ENCODE measurements at places on chromosomes 4 and X.
A peak's percentile ranks its signal among the peaks of the same experiment; 100 is the strongest.

- no peak for DNase-seq
Observed at GRCh38 chr4:123262080-123262479, 134.5 kb upstream of the SPRY1 start.

- DNase-seq, result no peak
Observed at GRCh38 chrX:115174548-115174947, 14.7 kb upstream of the RBMXL3 start.

DNA sequence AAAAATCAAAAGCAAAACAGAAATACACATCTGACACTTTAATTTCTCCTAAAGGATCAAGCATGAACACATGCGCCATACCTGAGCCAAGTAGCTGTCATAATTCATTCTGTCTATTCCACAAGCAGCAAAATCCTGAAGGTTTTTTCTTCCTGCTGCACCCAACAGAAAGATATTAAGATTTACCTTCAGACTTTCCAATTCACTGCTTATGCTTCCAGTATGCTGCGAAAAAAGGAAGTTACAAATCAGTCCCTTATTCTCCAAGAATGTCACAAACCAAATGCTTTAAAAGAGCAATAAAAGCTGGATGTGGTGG, 29.2 kb upstream of the FGFBP2 start:
- no peak for DNase-seq

DNA sequence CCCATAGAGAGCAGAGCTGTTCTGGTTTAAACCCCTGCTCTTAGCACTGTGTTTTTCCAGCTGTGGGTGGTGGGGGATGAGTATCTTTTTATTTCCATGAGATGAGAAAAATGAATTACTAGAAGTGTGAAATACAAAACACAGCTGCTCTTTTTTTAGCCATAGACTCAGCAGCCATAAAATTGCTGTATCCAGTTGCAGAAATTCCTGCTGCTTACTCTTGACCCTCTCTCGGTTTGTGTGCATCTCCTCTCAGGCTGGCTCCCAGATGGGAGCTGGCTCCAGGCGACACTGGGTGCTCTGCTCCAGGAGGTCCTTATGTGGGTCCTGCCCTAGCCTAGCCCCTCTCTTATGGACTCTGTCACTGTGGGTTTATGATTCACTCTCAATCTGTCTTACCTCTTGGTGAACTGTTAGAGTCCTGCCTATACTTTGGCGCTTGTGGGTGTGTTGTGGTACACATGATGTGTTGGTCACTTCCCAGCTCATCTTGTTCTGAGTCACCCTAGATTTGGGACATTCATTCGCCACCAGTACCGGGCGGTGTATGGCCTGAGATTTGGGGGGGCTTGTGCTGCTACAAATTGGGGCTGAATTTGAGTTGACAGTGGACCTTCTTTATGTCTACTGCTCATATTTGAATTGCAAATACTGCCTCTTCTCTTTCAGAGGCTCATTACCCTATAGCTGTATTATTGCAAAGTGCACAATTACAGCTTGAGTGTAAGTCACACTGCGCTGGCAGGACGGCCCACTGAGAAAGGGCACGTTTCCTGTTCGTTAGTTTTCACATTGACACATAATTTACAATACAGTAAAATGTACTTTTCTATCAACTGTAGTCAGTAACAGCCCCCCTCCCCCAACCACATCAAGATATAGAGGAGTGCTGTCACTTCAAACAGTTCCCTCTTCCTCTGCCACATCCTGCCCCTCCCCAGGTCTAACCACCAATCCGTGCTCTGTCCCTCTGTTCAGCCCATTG, 46.9 kb upstream of the MSANTD1 start:
- DNase-seq, result peak; percentile 24

- no peak for DNase-seq
Observed at GRCh38 chrX:110015032-110015431, 12.1 kb downstream of the TMEM164 start.

DNA sequence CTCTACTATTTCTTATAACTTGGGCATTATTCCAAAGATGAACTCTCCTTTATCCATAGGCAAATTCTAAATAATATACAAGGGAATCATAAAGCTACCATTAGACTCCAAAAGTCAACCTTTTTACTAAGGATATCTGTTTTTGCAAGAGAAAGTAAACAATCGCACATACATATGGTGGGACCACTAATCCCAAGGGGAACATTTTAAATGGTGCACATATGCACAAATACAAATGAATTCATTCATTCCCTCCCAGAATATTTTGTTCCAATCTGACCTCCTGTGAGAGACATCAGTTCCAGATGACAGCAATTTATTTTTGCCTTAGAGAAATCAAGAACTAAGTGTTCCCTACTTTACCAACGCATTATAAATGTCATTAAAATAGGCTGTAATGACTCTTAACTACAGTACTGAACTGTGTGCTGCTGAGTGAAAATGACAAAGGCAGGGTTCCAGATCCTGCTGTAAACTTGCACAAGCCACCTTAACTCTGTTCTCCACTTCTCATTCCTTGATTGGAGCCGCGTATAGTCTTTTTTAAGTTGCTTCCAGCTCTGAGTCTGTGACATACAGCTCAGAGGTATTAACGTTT, 2.0 kb downstream of the DHX15 start:
- no peak for DNase-seq

GRCh38 chrX:115531818-115532403, 29.1 kb upstream of the PLS3 start:
- DNase-seq, result no peak

GRCh38 chrX:15956681-15957080, 102.1 kb upstream of the AP1S2 start:
- DNase-seq, result no peak

DNA sequence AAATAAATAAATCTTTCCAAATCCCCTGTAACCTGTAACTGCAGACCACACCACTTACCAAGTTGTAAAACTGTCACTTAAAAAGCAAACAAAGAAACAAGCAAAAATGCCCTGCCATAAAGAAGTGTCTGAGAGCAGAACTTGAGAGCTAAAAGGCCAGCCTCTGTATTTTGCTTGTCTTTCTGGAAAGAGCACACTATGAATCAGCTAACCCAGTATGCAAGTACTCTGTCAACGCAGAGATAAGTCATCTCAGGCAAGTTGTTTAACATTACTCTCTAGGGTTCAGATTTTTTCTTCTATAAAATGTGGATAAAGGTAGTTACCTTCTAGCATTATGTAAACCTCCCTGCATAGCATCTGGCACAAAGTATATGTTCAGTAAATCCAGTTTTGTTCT, 134.8 kb downstream of the HS3ST1 start:
- DNase-seq, result no peak

- no peak for DNase-seq
Observed at GRCh38 chrX:133697656-133698055, 282.4 kb upstream of the GPC4 start.

- no peak for DNase-seq
Observed at GRCh38 chr4:144584428-144584827, 61.5 kb upstream of the HHIP start.

DNA sequence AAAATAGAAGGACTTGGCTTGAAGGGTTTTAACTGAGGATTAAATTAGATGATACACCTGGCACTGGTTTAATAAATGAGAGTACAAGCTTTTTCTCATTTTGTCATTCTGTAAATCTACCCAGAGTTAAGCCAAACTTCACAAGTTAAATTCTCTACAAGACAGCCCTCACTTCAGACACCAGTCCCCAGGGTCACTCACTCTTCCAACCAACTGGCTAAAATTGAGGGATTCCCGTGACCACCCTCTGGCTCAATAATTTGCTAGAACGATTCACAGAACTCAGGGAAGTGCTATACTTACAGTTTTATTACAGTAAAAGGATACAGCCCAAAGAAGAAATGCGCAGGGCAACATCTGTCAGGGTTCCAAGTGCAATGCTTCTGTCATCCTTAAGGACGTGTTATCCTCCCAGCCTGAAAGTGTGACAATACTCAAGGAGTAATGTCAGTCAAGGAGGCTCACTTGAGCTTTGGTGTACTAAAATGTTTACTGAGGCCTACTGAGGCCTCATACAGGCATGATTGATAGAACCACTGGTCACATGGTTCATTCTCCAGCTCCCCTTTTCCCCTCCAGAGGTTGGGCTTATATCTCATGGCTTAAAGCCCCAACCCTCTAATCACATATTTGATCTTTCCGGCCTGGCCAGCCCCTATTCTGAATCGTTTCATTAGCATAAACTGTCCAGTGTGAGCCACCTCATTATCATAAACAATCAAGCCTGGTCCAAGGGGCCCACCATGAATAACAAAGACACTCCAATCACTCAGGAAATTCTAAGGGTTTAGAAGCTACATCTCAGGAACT, 9.6 kb upstream of the TMSB4X start:
- DNase-seq, result no peak

DNA sequence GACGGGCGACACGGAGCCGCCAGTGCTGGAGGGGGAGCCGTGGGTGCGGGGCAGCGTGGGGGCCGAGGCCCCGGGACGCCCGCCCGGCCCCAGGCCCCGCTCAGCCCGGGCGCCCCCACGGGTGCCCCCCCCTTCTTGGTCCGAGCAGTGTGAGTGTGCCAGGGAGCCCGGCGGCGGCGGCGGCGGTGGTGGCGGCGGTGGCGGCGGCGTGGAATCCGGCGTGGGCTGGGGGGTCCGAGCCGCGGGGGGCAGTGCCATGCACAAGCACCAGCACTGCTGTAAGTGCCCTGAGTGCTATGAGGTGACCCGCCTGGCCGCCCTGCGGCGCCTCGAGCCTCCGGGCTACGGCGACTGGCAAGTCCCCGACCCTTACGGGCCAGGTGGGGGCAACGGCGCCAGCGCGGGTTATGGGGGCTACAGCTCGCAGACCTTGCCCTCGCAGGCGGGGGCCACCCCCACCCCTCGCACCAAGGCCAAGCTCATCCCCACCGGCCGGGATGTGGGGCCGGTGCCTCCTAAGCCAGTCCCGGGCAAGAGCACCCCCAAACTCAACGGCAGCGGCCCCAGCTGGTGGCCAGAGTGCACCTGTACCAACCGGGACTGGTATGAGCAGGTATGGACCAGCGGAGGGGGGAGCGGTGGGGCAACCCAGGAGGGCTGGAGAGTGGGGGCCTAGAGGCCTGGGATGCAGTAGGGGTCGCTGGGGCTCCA, 466 bp downstream of the DLG3 start:
- DNase-seq, result no peak

DNA sequence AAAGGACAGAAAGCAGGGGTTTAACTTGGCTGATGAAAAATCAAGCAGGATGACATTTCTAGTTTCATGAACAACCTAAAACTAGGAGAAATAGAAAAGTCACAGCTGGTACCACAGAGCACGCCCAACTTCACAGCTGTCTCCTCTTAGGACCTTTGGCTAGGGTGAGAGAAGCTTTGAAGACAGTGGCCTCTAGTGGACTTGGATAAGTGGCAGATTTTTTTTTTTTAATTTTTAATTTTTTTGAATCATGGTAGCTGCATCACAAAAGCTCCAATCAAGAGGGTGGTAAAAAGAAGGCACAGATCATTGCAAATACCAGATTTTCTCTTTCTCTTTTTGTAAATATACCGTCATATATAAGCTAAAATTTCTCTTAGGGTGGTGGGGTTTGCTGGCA, 20.2 kb upstream of the MAP3K15 start:
- no peak for DNase-seq

- DNase-seq, result no peak
Observed at GRCh38 chrX:22338740-22339139, 66.0 kb downstream of the CBLL2 start.

GRCh38 chr4:89724716-89725115, 112.2 kb downstream of the SNCA start:
- DNase-seq, result no peak

DNA sequence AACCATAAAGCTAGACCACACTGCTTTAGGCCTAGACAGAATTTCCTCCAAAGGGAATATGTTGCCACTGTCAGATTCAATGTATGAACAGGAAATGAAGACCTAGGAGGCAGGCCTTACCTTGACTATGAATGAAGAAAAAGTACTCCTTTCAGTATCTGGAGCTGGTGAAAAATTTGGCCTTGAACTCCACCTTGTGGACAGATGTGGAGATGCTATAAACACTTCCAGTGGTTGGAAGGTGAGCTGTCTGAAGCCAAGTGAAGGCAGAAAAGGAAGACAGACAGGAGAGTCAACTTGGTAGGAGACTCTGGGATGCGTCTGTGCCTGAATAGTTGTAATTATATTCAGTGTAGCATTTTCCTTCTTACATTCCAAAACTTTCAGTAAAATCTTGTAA, 17.2 kb downstream of the SPIN3 start:
- peak; percentile 14 for DNase-seq

DNA sequence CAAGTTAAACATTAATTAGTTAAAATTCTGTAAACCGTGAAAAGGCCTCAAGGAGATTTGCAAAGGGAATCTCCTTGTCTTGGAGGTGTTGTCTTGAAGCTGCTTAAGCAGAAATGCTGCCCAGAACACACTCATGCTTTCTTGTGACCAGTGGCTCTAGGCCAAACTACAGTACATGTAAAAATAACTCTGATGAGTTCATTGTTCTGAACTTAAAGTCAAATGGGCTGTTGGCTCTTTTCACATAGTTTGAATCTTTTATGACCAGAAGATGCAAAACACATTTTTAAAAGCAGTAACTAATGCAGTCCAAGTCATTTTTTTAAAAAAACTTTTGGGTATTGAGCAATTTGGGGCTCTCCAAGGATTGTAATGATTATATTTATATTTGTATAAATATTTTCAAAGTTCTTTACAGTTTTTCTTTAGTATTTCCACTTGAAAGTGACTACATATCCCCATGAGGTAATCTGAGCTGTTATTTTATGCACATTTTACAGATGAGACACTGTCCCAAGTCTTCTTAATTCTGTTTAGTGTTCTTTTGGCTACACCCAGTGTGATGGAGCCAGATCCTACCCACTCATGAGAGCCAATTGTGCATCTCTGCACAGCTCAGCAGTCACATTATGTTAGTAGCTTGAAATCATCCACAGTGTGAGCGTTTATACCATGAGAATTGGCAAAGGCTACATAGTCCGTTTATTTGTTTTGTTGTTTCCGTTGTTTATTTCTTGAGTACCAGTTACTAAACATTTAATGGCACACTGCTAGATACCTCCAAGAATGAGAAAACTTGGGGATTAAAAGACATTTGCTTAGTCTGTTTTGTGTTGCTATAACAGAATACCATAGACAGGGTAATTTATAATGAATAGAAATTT, 112.8 kb upstream of the ATXN3L start:
- no peak for DNase-seq

- DNase-seq, result no peak
Observed at GRCh38 chr4:44368413-44369167, 80.0 kb downstream of the KCTD8 start.

- no peak for DNase-seq
Observed at GRCh38 chrX:80812176-80812575, 2.5 kb upstream of the BRWD3 start.

DNA sequence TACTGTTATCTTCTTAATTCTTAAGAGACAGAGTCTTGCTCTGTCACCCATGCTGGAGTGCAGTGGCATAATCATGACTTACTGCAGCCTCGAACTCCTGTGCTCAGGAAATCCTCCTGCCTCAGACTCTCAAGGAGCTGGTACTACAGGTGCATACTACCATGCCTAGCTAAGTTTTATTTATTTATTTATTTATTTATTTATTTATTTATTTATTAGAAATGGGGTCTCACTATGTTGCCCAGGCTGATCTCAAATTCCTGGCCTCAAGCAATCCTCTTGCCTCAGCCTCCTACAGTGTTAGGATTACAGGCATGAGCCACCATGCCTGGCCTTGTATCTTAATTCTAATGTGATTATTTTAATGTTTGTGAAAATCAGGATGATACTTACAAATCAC, 125.6 kb downstream of the THOC2 start:
- no peak for DNase-seq

- no peak for DNase-seq
Observed at GRCh38 chr4:124862261-124862660, 149.7 kb upstream of the ANKRD50 start.

Measured in stimulated activated CD8-positive, alpha-beta memory T cell treated with anti-CD3 and anti-CD28 coated beads, Interleukin-4, amount 100 ng/mL, for 4 hours (primary cell).